ENCODE measurements at places on chromosomes 6 and 20. TPM values are rescaled to one million over a fixed set of nuclear protein-coding genes. Genes with fewer than 3 reads are reported as not detected.

DNA sequence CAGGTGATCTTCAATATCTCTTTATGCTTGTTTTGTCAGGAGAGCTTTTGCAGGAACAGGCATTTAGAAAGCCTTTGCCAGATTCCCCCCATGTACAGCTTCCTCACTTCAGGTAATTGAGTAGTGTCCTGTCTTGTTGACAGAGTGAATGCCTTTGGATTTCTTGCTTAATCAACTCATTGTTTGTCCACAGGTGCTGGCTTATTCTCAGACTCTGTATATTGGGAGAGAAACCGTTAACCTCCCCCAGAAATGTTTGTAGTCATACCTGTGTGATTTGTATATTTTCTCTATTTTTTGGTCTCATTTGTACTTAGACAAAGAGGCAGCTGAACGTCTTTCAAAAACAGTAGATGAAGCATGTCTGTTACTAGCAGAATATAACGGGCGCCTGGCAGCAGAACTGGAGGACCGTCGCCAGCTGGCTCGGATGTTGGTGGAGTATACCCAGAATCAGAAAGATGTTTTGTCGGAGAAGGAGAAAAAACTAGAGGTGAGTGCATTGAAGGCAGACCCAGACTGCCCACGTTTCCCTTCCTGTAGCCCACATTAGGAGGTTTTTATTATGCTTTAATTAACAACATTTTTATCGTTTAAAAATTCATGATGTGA, 32.3 kb downstream of the RPRD1B start:
- no peak for DNase-seq
- H3K36me3 ChIP-seq = peaks cover 5% of the 10 kb centered on the region
- H3K4me3 ChIP-seq = no peak overlapping the region

DNA sequence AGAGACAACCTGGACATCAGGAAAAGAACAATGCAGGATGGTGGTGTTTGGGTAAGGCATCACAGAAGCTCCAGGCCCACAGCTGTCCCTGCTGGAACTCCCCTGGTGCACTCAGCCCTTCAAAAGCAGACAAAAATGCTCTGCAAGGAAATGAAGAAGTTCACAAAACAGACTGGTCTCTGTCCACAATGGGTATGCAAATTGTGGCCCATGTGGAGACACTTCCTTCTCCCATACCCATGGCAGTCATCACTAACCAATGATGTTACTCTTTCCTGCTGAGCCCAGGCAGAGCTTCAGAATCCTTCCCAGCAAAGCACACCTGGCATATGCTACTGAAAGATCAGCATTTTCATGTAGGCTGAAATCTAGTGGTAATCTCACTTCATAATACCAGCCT, 42.6 kb upstream of the PXDC1 start:
- H3K4me1 ChIP-seq = no peaks in the 10 kb centered on the region
- no peak for DNase-seq
- no peaks in the 10 kb centered on the region for H3K36me3 ChIP-seq
- H3K4me3 ChIP-seq = no peak overlapping the region

GRCh38 chr6:159941286-159942113, 27.4 kb upstream of the IGF2R start:
- H3K4me3 ChIP-seq = no peak overlapping the region
- no peaks in the 10 kb centered on the region for H3K27me3 ChIP-seq
- no peak for DNase-seq
- H3K27ac ChIP-seq = no peak overlapping the region
- H3K4me1 ChIP-seq = no peaks in the 10 kb centered on the region
- peaks cover 10% of the 10 kb centered on the region for H3K36me3 ChIP-seq

DNA sequence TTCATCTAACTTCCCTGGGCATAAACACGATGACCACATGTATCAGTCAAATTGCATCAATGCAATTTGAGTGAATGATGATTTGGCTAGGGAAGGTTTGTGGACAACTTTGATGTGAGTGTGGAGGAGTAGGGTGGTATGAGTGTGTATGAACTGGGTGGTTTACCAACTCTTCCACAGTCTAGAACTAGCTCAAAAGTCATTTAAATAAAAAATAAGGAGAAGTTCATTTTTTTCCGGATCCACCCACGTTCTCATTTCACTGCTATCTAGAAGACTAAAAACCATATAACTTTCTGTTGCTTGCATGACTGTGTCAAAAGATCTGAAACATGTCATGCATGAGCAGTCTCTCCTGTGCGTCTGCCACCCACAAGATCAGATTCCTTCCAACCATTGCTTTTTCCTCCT, 23.6 kb downstream of the SLC35D3 start:
- no peaks in the 10 kb centered on the region for H3K4me1 ChIP-seq

- peak overlapping the region; percentile 73 for H3K4me3 ChIP-seq
- H3K27ac ChIP-seq = peak overlapping the region; percentile 86
- no peak for DNase-seq
- peaks cover 10% of the 10 kb centered on the region for H3K4me1 ChIP-seq
- no peaks in the 10 kb centered on the region for H3K36me3 ChIP-seq
Observed at GRCh38 chr20:34791289-34792020, 34.0 kb downstream of the NCOA6 start.

GRCh38 chr6:150169609-150170008, 26.8 kb downstream of the PPP1R14C start:
- H3K4me1 ChIP-seq = peaks cover 4% of the 10 kb centered on the region
- H3K4me3 ChIP-seq = no peak overlapping the region

GRCh38 chr6:167827583-167828324, 1.0 kb downstream of the AFDN start:
- peak overlapping the region; percentile 99 for H3K4me3 ChIP-seq
- H3K27me3 ChIP-seq = peaks cover 25% of the 10 kb centered on the region
- peak overlapping the region; percentile 99 for H3K27ac ChIP-seq

The ARG1 gene
- total RNA-seq = not detected

The MEI4 gene
- 0.86 TPM for total RNA-seq

All from glutamatergic neuron (in vitro differentiated cells).